H9 (cell line): ENCODE measurements at places on chromosomes 4 and X. TPM values are rescaled to one million over a fixed set of nuclear protein-coding genes. Genes with fewer than 3 reads are reported as not detected.

The HCFC1 gene
- 137 and 144 TPM in 2 replicates for total RNA-seq

The BGN gene
- total RNA-seq, result 1.2 and 1.5 TPM in 2 replicates

The EIF2S3 gene
- total RNA-seq, result 575 and 598 TPM in 2 replicates

The ENPEP gene
- 0.44 and 0.83 TPM in 2 replicates for total RNA-seq

DNA sequence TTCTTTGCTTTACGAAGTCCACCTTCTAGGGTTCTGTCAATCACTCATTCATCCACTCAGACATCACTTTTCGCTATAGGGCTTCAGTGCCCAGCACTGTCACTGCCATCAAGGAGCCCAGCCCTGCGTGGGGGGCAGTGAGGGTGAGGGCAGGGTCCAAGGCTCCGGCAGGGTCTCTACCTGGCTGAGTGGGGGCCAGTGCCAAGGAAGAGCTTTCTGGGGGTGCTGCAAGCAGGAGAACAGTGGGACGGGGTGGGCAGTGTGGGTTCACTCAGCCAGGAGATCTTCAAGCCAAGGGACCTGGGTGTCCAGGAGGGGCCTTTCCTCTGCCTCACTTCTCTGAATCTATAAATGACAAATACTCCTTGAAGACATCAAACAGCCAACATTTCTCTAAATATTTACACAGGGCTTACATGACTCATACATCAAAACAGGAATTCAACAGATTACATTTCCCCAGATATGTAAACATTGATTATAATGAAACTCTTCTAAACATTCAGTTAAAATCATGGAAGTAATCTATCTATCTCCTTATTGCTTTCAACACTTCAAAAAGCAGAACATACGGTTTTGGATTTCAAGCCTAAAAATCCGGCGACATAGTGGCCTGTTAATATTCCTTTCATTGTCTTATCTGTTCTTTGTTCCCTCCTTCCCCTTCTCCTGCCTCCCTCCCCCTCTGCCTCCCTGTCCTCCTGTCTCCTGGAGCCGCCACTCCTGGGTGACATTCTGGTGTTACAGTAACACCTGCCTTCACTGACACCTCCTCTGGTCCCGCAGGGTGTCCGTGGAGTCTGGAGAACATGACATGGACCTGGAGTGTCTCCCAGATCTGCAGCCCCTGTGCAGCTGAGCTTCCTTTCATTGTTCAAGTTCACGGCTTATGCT lies 94.4 kb upstream of the ADRA2C start:
- no peak for DNase-seq

- DNase-seq, result no peak
Measured at GRCh38 chr4:16384576-16384975, 158.3 kb upstream of the TAPT1 start.

GRCh38 chr4:143431526-143432257 lies 81.8 kb upstream of the SMARCA5 start:
- DNase-seq, result peak; percentile 34

DNA sequence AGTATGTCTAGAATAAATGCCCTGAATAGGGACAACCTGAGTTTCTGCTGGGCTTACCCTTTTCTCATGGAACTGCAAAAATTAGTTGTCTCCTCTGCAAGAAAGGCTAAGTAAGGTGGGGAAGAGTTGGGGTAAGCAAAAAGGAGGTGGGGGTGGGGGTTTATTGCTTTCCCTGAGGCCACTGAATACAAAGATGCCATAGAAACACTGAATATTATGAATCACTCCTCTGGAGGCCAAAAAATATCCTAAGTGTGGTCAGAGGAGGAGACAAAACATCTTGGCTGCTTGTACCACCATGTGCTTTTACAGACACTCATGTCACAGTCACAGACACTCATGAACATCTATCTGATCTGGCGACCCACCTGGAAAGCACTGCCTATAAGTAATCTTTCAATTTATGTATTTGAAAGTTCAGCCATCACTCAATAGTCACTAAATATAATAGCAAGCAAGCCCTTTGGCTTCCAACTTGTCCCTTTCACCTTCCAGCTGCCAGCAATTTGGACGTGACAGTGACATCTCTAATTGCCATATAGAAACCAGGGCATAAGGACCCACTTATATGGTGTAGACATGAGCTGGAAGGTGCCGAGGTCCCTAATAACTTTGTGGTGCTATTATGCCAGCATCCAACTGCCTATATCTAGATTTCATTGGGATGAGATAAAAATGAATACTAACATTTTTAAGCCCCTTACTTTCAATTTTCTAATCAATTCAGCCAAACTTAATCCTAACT lies 122.7 kb upstream of the CBR4 start:
- DNase-seq, result no peak

DNA sequence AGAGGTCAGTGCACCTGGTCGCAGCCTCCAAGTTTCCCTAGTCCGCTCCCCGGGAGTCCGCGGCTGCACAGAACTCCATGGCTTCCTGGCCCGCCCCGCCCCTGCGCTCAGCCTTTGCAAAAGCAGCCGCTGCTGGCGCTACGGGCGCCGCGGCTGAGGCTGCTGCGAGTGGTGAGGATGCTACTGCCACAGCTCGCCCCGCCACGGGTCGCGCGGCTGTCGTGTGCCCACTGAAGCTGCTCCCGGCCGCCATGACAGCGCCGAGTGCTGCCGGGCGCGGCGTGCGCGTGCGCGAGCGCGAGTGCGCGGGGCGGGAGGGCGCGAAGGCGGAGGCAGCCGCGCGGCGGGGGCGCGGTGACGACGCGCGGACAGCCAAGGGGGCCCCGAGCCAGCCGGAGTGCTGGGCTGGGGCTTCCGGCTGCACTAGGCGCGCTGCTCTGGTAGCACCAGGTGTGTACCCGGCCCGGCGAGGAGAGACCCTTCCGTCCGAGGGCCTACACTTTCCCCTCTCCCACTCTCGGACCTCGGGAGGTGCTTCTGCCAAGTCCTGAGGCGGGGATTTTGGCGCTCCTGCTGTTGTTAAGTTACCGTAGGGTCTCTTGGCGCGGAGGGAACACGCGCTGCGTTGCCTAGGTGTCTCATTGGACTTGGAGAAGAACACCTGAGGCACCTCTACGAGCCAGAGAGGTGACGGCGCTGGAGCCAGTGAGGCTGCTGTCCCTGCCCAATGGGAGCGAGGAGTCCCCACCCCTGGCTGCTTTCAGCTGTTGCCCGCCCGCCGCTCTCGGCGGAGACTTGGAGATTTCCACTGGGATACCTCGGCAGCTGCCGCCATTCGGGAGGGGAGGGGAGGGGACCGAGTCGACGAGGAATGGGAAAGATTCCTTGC lies 619 bp upstream of the LRBA start:
- DNase-seq, result peak; percentile 94

DNA sequence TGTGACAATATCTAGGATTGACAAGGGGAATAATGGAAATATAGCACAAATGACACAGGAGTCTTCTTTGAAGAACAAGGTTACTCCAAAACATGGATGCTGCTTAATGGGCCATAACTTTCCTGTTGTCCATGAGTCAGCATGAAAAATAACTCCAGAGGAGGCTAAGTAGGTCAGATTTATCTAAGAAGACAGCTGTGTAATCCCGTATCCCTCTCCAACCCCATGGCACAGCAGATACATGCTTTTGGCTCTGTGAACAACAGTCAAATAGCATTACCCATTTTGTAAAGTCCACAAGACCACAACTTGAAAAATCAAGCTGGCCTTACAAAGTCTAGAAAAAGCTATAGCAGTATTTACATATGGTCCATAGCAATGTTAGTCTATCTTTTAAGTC lies 2.1 kb upstream of the TMEM131L start:
- no peak for DNase-seq

GRCh38 chr4:183264614-183265013 lies 55.5 kb downstream of the CLDN22 start:
- DNase-seq, result no peak

DNA sequence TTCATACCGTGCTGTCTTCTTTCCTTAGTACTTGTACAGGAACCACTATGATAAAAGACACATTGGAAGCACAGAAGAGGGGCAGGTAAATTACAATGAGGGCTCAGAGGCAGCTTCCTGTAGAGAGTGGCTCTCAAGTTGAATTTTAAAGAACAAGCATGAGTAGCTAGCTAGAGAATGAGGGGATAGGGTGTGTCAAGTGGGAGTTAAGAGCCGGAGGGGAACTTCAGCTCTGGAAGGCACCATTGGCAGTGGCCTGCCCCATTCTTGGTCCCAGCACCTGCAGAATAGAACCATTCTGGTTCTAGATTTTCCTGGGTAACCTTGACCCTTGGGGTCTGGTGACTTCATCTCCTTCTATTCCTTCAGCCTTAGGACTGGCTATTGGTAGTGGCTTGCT lies 34.0 kb upstream of the JADE1 start:
- no peak for DNase-seq

DNA sequence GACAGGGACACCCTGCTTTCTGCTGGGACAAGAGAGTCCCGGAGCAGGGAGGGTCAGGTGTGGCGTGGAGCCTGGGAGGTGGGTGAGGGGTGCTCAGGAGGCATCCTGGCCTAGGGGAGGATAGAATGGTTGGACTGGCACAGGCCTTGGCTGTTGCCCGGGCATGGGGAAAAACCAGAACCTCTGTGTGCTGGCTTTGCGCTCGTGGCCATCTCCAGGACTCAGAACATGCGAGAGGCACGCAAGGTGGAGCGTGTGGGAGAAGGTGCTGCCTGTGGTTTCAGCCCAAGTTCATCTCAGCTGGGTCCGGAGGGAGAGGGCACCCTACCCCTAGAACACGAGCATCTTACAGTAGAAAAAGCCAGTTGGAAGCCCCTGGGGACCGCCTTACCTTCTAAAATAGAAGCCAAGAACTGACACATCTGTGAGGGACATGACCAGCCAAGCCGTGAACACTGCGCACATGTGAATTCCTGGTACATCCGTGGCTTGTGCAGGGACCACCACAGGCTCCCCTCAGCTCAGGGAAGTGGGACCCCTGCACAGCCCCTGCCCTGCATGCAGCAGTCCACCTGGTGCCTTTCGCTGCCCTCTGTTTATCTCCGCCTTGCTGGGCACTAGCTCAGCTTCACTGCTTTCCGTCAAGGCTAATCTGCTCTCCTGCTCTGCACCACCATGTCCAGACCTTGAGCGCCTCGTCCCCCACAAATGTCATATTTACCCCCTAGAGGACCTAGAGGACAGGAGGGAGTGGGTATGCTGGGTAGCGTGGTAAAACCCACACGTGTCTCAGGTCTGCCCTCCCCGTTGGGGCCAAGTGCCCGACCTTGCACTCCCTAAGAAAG lies 13.5 kb downstream of the MSANTD1 start:
- no peak for DNase-seq

DNA sequence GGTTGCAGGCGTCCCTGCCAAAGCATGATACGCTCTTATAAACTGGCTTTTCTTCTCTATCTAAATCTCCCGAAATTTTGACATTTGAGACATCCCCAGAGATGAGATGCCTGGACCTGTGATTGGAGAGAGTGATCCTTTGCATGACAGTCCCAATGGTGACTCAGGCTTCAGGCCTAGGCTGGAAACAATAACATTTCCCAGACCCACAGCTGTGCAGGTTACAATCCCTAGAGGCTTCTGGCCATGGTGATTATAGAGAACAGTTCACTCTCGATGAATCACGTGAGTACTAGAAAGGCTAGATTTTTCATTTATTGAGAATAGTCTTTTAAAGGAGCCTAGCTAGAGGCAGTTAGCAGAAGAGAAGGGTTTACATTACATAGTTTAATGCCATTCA lies 75.9 kb downstream of the SPATA18 start:
- DNase-seq, result no peak

- peak; percentile 74 for DNase-seq
Measured at GRCh38 chr4:157514711-157515110, 294.2 kb downstream of the GRIA2 start.
